Urothelium cell line (cell line): ENCODE measurements at places on chromosomes 2 and 18.

DNA sequence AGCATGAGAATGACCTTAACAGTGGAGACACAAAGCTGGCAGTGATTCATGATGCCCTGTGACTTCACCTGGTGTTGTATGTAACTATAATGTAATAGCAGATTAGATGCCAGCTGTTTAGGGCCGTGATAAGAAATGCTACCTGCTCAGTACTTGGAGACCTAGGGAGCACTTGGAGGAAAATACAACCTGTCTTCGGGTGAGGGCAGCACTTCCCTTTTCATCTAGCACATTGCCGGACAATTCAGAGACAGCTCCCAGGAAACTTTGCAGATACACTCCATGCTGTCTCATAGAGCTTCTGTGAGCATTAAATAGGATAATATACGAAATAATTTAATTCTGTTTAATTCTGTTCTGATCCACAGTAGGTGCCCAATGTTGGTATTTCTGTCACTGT lies 668.5 kb downstream of the TSN start:
- no peak for DNase-seq

- no peak for DNase-seq
Measured at GRCh38 chr2:85806358-85807118, 52.7 kb downstream of the ATOH8 start.

- DNase-seq = no peak
Measured at GRCh38 chr2:83567551-83567950, 891.5 kb downstream of the SUCLG1 start.

GRCh38 chr2:72917138-72917876 lies at the start of gene EMX1:
Gene EMX1 (plus strand): TSS chr2:72917519. CDS start chr2:72917853, 334 bp downstream.
- DNase-seq = peak; percentile 86

GRCh38 chr2:25558262-25558661 lies 115.1 kb downstream of the DTNB start:
- peak; percentile 54 for DNase-seq

- DNase-seq = no peak
Measured at GRCh38 chr2:204743393-204743960, 198.2 kb downstream of the PARD3B start.

- no peak for DNase-seq
Measured at GRCh38 chr18:61039251-61039650, 294.0 kb upstream of the CDH20 start.

DNA sequence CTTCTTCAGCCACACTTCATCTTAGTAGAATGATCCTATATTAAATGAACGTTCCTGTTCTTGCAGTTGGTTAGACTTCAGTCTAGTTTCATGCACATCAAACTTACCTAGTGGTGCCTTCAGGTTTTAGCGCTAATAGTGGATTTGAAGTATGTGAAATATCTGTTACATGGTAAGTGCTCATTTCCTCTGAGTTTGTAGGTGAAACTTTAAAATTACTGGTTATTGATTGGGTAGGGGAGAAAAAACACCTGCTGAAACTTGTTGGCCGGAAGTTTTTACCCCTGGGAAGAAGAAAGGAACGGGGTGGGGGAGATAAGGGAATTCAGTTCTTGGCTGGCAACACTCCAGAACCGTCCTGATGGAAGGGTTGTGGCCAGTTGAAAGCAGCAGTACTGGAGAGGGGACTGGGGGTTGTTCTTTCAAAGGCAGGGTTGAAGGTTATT lies 112.8 kb downstream of the SPTBN1 start:
- DNase-seq = no peak

- DNase-seq = no peak
Measured at GRCh38 chr2:37090019-37090477, 5.7 kb downstream of the GPATCH11 start.

- no peak for DNase-seq
Measured at GRCh38 chr2:51013079-51013932, 18.6 kb downstream of the NRXN1 start.

GRCh38 chr2:114569166-114569565 lies 126.7 kb downstream of the DPP10 start:
- DNase-seq = no peak
